Omental fat pad (tissue), 4 donors: ENCODE measurements at places on chromosomes 11 and 22.

DNA sequence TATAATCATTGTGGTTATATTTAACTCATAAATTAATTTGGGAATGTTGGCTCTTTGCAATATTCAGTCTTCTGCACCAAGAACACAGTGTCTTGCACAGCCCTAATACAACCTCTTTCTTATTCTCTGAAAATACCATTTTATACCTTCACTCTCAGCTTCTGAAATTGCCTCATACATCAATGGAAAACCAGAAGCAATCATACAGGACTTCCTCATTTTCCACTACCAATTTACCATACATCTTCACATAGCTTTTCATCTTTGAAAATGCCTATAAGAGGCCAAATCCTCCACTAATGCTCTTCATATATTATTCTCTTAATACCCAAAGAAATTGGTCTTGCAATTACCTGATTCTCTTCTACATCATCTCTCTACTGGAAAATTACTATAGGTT lies 4.3 kb upstream of the OR2AG1 start:
- no peak for DNase-seq

DNA sequence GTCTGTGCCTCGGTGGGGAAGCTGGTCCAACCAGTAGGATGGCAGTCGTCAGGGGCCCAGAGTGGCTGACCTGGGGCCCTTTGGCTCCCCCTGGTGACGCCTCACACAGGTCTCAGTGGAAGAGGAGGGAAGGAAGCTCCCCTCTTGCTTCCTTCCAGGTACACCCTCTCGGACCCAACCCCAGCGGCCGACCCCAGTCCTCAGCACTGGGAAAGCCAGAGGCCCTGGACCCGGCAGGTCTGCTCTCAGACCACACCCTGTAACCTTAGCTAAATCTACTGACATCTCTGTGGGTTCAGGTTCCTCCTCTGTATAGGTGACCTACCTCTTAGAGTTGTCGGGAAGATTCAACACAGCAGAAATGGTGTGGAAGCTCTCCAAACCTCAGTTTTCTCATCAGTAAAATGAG lies 3.4 kb upstream of the SCUBE1 start:
- DNase-seq: no peak

DNA sequence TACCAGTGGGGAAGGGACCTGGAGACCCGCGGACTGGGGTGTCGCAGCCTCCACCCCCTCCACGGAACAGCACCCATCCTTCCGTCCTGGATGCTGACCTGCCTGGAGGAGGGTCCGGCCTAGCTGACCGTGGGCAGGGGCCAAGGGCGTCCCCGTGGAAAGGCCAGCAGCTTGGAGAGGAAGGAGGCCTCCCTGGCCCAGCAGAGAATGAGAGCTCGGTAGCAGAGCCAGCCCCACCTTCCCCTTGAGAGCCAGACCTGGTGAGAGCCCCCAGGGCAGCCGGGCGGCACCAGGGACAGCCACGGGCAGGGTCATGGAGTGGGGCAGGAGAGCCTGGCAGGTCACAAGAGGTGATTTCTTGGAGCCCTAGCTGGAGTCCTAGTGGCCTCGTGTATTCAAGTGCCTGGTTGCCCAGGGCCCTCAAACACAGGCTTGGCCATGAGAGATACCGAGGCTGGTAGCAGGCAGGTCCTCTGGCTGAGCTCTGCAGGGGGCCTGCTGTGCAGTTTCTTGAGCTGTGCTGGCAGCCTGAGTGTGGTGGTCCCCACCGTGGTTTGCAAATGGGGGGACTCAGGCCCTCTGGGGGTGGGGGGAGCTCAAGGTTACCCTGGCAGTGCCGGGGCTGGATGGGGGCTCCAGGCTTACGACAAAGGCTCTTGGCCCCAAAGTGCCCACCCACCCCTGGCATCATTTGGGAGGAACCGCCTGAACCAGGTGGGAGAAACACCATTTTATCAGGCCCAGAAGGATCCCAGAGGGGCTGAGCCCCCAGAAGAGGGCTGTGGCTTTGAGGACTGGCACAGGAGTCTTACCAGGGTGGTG lies 7.6 kb downstream of the TSPAN32 start:
- DNase-seq: no peak

DNA sequence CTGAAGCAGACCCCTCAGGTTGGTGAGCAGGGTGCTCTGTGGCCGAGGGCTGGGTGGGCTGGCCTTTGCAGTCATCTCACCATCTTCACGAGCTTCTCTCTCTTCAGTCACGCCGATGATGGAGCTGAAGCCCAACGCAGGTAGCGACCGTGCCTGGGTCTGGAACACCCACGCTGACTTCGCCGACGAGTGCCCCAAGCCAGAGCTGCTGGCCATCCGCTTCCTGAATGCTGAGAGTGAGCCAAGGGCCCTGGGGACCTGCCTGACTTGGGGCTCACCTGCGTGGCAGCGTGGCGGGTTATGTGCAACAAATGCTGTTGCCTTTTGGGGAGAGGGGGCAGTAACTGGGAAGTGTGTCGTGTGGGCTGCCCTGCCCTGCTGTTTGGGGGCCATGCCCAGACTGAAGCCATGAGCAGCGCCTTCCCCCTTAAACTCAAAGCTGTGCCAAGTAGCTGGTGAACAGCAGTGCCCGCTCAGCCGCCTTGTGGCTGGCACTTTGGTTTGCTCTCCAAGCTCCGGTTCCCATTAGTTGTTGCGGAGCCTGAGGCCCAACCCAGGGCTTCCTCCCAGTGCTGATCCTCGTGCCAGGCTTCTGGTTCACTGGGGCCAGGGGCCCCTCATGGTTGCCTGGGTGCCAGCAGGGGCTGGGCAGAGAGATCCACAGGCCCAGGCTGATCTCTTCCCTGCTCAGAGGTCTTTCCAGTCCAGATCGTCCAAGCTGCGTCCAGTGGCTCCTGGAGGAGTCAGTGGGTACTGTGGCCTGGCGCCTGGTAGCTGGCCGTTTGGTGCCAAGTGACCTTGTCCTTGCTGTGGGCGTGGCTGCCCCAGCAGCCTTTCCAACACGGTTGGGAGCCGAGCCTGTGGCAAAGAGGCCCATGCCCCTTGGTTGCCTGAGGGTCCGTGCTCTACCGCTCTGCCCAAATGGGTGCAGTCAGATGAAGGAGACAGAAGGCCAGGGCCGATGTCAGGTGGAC lies 6.1 kb upstream of the ZDHHC8 start:
- DNase-seq: no peak

GRCh38 chr22:20464096-20464614 lies 26.5 kb upstream of the SCARF2 start:
- no peak for DNase-seq

GRCh38 chr11:111308140-111308539 lies 9.8 kb downstream of the POU2AF3 start:
- DNase-seq: no peak

GRCh38 chr11:64911689-64912088 lies 5.3 kb downstream of the ATG2A start:
- DNase-seq: no peak

DNA sequence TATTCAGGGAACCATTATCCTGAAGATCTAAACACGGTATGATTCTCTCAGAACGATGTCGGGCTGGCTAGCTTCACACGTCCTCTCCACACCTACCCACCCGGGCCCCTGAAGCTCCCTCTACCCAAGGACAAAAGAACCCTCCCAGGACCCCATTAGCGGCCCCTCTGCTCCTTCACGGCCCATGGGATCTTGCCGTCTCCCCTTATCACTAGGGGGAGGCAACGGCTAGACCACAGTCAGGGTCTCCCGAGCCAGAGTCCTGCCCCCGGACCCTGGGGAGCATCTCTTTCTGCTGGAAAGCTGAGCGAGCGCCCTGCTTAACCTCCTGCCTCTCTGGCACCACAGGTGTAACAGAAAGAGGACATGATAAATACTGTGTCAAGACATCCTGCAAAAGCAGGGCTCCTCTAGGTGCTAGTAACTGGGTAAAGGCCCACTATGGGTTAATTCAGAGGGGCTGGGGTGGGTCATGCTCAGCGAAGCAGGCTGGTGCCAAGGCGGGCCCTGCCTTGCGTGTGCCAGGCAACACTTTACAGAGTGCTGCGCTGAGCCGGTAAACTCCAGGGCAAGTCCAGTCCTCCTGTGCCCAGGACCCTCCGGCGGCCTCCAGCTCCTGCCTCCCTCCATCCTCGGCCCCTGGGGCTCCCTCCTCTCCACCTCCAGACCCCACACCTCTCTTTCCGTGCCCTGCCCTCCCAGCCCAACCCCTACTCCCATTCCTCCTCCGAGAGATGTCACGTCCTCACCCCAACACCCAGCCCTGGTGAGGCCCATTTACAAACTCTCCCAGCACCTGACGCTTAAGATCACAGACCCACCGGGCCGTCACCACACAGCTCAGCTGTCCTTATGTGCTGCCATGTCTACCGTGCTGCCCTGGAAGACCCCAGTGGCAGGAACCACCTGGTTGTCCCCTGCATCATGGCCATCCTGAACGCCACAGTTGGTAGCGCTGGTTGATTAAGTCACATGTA lies 3.0 kb downstream of the TOLLIP start:
- DNase-seq: no peak

GRCh38 chr11:30420233-30420787 lies 97.4 kb downstream of the ARL14EP start:
- no peak for DNase-seq

- no peak for DNase-seq
Measured at GRCh38 chr22:46390652-46391301, 55.3 kb downstream of the TRMU start.

DNA sequence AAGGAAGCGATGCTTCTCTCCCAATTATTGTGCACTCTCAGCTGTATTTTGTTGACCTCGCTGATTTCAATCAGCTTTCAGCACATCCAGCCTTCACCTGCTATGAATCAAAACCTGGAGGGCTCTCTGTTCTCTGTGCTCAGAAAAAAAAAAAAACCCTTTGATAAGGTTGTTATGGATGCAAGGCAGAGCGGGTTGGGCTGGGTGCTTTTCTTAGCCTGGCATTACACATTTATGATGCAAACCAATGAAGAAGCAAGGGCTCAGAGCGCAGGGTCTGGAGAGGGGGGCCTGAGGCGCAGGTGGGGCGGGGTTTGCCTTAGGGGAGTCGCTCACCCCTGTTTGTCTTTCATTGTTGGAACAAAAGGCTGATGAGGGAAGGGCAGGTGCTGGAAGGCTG lies 86.0 kb upstream of the CADM1 start:
- no peak for DNase-seq

- DNase-seq: no peak
Measured at GRCh38 chr22:23047265-23047664, 23.1 kb upstream of the GNAZ start.

GRCh38 chr11:110000031-110000502 lies 93.1 kb upstream of the ZC3H12C start:
- DNase-seq: no peak

DNA sequence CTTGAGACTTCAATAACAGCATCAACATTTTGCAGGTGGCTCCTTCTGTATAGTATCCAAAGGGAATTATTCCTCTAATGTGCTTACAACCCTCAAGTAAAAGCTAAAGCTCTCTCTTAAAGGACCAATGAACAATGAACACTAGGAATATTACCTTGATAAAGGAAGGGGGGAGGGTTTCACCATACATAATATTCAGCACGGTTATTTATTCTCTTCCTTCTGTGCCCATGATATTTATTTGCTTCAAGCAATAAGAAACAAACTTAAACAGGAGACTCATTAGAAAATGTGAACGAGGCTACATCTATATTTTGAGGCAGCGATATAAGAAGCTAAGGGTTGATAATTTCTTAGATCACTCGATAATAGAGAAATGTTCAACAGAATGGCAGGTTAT lies 21.2 kb downstream of the BLID start:
- DNase-seq: no peak

- DNase-seq: no peak
Measured at GRCh38 chr11:47589584-47589976, 3.1 kb downstream of the FAM180B start.

DNA sequence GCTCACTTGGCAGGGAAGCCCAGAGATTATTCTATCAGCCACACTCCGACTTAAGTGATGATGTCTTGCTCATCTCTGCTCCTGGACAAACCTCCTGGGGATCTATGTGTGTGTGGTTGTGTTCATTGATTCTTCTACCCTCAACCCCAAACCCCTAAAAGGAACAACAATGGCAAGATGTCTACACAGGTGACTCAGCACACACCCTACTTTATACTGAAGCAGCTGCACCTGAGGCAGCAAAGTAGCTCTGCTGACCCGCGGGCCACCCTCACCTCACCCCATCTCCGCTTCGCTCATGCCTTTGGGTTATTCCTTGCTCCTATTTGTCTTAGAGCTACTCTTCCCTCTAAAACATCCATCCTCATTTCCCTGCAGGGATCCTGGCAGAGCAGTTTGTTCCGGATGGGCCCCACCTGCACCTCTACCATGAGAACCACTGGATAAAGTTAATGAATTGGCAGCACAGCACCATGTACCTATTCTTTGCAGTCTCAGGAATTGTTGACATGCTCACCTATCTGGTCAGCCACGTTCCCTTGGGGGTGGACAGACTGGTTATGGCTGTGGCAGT lies 38.7 kb downstream of the TMEM45B start:
- no peak for DNase-seq

DNA sequence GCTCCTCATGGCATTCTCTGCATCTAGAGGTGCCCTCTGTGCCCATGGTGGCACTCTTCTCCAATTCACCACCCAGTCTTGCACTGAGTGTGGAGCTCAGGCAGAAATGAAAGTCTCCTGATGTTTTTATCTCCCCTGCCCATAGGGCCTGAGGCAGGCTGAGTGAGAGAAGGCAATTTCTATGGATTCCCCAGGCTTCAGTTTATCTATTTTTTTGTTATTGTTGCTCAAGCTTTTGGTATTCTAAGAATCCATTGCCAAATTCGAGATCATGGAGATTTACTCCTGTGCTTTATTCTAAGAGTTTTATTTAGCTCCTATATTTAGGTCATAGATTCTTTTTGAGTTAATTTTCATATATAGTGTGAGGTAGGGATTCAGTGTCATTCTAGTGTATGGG lies 40.7 kb downstream of the TSPAN18 start:
- DNase-seq: no peak

DNA sequence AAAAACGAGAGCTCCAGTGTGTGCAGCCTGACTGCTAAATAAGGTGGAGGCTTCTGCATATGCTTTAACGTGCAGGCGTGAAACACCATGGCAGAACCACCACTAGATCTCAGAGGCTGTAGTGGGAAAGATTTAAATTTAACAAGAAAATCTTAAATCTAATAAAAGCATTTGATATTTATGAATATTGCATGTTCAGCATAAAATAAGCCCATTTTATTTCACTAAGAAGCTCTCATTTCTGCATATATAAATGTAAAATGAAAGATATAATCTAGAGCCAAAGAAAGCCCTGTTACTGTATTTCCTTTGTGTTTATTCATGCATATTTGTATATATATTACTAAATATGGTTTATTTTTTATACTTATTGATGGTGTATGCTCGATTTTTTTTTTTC lies 188.3 kb downstream of the DDX10 start:
- DNase-seq: no peak

- no peak for DNase-seq
Measured at GRCh38 chr11:87443707-87444106, 406.0 kb downstream of the TMEM135 start.

- no peak for DNase-seq
Measured at GRCh38 chr11:14125529-14125928, 163.0 kb downstream of the SPON1 start.

DNA sequence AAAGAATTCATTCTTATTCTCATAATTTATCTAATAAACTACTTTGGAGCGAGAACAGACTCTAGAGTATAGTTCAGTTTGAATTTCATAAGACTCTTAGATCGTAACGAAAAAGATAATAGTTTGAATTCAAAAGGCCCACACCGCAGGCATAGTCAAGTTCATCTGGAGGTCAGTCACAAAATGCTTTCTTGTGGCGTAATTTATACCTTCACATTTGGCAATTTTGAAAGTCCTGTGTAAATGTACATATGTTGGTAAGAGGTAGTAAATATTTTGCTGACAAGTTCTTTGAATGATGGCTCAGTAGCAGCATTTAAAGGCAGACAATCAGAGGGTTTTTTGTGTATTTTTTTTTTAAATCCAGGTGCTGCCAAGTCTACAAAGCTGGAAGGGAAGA lies 88.1 kb downstream of the TEAD1 start:
- no peak for DNase-seq
